ENCODE measurements at places on chromosomes 13 and 19.

GRCh38 chr13:29594303-29594709 is 1.2 kb downstream of the SLC7A1 start:
- no peak for DNase-seq

DNA sequence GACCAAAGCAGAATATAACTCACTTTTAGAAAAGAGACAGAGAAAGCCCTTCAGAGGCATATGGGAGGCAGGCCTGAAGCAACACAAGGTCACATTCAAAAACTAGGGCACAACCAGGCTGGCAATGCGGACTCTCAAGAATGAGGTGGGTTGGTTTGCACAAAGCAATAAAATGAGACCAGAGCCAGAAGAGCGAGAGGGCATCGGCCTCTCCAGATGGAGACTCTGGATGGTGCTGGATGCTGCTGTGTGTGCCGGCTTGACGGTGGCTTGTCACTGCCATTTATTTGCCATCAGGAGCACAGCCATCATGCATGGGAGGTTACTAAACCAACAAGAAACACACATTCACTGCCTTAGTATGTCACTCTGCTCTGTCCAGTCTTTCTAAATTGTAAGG is 649.4 kb downstream of the DIAPH3 start:
- no peak for DNase-seq

GRCh38 chr13:27250833-27251165 is 559 bp upstream of the RPL21 start:
- DNase-seq: no peak

DNA sequence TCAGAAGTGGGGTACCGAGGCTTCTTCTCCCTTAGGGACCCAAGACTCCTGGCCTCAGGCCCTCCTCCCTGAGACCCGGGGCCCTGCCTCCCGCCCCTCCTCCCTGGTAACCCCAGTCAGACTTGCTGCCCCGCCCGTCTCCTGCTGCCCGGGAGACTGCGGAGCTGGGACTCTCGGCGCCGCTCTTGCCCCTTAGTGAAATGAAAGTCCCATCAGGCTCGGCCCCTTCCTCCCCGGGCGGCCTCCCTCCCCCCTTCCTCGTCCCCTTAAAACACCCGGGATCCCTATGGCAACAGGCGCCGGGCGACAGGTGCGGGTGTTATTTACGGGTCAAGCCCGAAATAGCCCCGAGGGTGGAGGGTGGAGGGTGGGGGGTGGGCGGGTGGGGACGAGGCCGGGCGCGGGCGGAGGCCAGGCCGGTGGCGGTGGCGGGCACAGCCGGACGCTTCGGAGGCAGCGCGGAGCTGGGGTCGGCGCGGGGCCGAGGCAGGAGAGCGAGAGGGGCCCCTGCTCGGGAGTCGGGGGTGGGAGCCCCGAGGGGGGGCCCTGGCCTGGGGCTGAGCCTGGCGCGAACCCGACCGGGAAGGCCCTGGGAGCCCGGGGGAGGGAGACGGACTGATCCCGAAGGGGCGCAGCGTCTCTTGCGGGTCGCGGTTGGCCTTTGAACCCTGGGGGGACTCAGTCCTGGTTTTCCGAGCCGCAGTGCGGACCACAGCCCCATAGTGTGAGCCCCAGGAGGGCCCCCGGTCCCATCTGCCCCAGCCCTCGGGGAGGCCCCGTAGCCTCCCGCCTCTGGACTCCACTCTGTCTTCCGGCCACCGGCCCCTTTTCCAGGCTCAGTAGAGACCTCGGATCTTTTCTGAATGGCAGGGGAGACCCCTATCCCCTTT is at the start of gene CACNG6:
TSS of gene CACNG6 (plus strand) at position 414 of the 890 bp plus-strand sequence. CDS start 1,241 bp downstream, outside the sequence.
- DNase-seq: no peak

GRCh38 chr13:111665691-111666095 is 345.3 kb downstream of the TEX29 start:
- DNase-seq: no peak

- no peak for DNase-seq
Measured at GRCh38 chr13:110944121-110944967, 29.5 kb upstream of the ANKRD10 start.

DNA sequence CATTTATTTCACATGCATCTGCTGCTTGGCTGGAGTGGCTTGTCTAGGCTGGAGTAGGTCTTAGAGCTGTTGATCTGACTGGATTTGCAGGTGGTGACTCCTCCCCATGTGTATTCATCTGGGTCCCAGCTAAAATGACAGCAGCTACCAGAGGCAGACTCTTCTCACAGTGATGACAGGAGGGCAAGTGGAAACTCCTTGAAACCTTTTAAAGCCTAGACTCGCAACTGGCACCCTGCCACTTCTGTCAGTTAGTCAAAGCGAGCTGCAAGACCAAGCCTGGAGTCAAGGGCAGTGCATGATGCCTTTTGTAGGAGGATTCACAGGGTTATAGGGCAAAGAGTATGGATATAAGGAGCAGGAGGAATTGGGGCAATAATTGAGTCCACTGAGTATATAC is 65.2 kb downstream of the TEX26 start:
- no peak for DNase-seq

DNA sequence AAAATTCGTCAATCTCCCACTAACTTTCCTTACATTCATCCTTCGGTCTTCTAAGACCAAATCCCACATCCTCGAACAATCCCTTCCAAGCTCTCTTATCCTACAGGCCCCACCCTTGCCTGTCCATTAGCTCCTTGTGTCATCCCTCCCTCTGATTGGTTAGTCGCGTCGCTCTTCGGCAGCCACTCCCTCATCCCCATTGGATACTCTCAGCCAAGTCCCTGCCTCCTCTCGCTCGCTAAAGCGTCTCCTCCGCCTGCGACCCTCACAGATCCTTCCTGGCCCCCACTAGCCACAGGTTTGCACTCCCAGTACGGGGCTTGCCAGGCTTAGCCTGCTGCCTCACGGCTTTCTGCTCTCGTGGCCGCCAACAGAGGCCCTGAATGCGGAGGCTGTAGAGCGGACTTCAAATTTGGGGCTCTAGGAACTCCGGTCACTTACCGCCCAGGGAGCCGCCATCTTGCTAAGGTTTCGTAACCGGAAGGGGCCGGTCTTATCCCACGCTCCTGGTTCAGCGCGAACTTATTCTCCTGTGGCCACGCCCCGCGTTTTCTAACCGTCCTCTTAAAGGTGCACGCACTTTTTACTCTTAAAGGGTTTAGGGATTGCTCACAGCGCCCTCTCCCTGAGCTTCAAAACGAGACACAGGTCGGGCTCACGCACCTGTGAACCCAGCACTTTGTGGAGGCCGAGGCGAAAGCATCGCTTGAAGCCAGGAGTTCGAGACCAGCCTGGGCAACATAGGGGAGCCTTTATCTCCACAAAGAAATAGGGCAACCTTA is at the start of gene DMAC2:
TSS of gene DMAC2 (minus strand) at position 472 of the 782 bp plus-strand sequence. CDS start at position 459, 13 bp downstream.
- peak; percentile 95 for DNase-seq

GRCh38 chr19:15913830-15914229 is 16.0 kb upstream of the CYP4F2 start:
- DNase-seq: no peak

DNA sequence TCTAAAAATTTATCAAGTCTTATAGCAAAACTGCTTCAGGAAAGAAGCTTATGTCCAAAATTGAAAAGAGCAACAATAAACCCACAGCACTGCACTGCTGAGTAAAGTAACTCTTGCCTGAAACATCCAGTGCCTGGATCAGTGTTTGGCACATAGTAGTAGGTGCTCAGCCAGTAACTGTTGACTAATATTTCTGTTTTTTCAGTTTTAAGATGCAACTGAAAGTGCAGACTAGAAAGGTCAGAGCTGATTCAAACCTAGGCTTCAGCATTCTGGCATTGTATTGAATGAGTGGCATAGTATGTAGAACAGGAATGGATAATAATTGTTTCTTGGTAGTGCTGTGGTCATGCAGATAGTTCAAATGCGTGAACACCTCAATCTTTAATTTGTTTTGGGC is 67.6 kb downstream of the UBL3 start:
- DNase-seq: no peak

DNA sequence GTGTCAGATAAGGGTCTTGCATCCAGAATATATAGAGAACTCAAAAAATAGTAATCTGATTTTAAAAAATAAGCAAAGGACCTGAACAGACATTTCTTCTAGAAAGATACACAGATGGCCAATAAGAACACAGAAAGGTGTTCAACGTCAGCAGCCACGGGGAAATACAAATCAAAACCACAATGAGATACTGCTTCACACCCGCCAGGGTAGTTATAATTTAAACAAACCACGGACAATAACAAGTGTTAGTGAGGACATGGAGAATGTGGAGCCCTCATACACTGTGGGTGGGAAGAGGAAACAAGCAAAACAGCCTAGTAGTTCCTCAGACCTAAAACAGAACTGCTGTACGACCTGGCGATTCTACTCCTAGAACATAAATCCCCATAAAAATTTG is 26.7 kb upstream of the NAPA start:
- no peak for DNase-seq

- no peak for DNase-seq
Measured at GRCh38 chr13:26456650-26457049, 100.8 kb upstream of the WASF3 start.

DNA sequence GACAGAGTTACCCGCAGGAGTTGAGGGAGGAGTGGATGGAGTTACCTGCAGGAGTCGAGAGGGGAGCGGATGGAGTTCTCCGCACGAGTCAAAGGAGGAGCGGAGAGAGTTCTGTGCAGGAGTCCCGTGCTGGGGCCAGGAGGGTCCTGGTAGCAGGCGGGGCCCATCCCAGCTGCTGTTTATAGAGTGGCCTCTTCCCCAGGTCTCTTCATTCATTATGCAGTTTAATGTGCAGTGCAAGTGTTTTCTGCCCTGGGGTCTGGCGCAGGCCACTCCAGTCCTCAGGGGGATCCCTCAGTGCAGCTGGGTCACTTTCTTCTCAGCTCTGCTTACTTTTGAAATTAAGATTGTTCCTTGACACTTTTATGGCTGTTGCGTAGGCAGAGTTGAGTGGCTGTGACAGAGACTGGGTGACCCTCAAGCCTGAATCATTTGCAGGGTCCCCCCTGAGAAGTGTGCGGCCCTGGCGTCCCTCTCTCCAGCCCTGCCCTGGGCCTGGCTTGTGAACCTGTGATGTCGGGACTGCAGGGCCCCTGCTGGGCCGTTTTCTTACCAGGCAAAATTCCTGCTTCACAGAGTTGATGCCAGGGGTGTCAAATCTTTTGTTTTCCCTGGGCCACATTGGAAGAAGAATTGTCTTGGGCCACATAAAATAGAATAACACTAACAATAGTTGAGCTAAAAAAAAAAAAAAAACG is 17.9 kb downstream of the TFDP1 start:
- DNase-seq: no peak

- DNase-seq: no peak
Measured at GRCh38 chr13:73722120-73722519, 412.1 kb downstream of the KLF12 start.

- no peak for DNase-seq
Measured at GRCh38 chr13:42114912-42115311, 66.5 kb downstream of the DGKH start.

GRCh38 chr13:73325723-73326558 is 267.1 kb downstream of the KLF5 start:
- DNase-seq: no peak

DNA sequence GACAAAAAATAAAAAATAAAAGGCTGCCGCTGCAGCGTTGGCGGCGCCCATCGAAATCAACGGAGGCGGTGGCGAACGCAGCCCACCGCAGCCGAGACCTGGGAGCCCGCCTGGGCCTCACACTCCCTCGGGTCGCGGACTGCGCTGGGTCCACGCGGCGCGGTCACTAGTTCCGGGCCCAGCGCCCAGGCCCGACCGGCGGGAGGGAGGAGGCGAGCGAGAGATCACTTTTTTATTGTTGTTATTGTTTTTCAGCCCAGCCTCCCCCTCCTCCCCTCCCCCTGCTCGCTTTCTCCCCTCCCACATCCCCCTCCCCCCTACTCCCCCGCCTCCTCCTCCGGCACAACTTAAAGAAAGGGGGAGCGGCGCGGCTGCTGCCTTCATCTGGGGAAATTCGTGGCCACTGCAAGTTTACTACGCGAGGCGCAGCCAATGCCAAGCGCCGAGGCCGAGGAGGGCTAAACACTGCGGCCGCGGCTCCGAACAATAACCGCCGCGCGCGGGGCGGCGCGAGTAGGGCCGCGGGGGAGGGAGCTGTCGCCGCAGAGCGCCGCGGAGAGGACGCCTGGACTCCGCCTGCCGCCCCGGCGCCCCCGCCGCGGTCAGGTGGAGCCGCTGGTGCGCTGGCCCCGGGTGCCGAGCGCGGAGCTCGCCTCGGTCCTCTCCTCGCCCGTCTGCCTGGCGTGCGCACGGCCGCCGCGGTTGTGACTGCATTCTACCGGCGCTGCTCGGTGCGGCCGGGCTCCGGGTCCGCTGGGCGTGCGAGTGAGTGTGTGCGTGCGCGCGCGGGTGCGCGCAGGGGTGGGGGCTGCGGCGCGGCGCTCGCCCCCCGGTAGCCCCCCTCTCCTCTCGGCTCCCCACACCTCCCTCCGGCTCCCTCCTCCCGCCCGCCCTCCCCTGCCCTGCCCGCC is 505 bp upstream of the ZIC2 start:
- DNase-seq: no peak

DNA sequence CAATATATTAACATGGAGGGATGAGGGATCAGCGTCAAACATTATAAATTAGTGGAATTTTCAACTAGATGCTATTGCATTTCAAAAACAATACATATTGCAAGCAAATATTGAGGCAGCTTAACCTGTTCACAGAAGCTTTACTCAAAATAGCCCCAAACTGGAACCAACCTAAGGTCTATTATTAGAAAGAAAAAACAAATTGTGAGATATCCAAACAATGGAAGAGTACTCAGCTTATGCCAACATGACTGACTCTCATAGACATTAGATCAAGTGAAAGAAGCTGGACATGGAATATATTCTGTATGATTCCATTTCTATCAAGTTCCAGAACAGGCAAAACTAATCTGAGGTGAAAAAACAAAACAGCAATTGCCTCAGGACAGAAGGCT is 27.6 kb upstream of the NEK3 start:
- DNase-seq: no peak

DNA sequence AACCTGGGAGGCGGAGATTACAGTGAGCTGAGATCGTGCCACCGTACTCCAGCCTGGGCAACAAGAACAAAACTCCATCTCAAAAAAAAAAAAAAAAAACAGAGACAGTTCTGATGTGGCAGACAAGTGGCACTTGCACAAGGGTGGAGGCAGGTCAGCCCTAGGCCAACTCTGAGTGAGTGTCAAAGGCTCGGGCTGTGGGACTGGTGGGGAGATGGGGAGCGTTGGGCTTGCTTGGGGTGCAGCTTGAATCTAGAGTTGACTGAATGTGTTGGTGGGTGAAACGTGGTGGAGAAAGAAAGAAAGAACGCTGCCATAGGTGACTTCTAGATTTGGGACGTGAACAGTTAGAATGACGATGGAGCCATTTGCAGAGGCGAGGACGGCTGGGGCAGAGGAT is 121.3 kb upstream of the SPACA7 start:
- DNase-seq: no peak

GRCh38 chr13:103068836-103069235 is 2.6 kb upstream of the SLC10A2 start:
- DNase-seq: no peak

- DNase-seq: no peak
Measured at GRCh38 chr19:10876459-10877240, 5.3 kb downstream of the CARM1 start.

Data from hippocampal formation (tissue), 2 donors.